ENCODE measurements at places on chromosomes 2 and 18.

- DNase-seq, result no peak
Measured at GRCh38 chr2:179302764-179303571, 38.3 kb upstream of the SESTD1 start.

GRCh38 chr2:86274918-86275275, 62.5 kb downstream of the REEP1 start:
- peak; percentile 25 for DNase-seq

DNA sequence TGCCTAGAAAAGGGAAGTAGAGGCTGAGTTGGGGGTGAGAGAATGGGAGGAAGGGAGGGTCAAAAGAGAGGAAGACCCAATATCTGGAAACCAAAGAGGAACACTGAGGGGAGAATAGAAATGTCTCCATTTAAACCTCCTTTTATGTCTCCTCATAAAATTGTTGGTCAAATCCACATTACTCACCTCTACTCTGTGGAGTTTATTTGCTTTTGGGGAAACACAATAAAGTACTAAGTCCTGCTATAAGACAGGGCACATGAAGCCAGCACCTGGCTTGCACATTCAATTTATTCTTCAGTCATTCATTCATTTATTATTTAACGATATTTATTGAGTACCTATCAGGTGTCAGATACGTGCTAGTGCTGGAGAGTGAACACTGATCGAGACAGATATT, 60.3 kb upstream of the NFE2L2 start:
- no peak for DNase-seq

DNA sequence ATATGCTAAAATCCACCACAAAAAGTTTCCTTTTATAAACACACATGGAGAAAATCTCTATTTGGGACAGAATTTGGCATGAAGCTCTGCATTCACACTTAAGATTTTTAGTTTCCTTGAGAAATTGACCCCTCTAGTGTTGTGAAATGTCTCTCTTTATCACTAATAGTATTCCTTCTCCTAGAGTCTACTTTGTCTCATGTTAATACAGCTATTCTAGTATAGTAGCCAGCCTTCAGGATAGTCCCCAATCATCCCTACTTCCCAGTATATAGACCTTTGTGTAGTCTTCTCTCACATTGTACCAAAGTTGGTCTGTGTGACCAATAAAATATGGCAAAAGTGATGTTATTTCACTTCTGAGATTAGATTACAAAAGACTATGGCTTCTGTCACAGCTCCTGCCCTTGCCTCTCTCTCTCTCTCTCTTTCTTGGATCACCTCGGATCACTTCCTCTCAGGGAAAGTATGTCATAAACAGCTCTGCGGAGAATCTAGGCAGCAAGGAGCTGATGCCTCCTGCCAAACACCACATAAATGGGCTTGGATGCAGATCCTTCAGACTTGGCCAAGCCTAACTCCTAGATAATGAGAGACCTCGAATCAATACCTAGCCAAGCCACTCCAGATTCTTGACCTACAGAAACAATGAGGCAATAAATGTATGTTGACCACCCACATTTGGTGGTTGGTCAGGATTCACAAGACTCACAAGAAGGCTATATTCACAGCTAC, 59.7 kb upstream of the NABP1 start:
- DNase-seq, result no peak

GRCh38 chr2:23280401-23280800, 104.6 kb upstream of the KLHL29 start:
- DNase-seq, result no peak

DNA sequence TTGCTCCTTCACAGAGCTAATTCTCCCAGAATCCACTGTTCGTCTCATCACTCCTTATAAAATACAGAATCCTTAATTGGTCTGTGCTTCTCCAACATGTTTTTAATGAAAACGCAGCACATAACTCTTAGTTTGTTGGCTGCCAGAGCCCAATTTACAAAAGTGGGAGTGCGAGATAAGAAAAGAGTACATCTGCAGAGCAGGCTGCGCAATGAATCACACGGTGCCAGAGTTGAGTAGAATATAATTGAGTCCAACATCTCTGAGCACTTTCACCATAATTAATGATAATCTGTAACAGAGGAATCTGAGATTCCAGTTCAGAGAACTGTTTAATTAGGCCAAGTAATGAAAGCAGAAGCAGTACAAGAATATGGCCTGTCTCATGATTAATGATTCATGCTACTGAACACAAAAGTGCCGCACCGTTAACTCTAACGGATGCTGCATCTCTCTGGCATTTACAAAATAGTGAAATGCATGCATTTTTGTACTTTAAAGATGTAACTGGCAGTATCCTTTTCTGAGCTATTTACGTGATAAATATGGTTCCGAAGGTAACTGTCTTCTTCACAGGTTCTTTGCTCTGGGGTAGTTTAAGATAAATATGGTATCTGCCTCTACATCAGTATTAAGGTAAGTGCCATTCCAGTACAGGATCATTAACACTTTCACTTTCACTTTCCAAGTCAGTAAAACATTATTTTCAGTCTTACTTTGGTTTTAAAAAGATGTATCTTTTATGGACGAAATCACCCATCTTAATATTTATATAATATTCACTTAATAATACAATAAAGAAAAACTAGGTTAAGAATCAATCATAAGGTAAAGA, 785.6 kb downstream of the NR4A2 start:
- no peak for DNase-seq

DNA sequence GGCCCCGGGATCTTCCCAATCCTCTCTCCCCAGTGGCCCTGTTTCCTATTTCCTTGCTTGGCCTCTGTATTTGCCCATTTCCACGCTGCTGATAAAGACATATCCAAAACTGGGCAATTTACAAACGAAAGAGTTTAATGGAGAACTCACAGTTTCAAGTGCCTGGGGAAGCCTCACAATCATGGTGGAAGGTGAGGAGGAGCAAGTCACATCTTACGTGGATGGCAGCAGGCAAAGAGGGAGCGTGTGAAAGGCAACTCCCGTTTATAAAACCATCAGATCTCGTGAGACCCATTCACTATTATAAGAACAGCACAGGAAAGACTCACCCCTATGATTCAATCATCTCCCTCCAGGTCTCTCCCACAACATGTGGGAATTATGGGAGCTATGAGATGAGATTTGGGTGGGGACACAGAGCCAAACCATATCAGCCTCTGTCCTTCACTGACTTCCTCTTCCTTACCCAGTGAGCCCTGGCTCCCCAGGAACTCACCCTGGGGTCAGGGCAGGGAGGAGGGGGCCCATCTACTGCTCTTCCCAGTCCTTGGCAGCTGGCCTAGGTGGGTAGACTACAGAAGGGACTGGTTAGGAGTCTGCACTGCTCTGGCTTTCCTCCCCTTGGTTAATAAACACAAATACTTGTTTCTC, 105.8 kb upstream of the MYCN start:
- DNase-seq, result no peak

GRCh38 chr2:120779781-120780283, 44.2 kb downstream of the GLI2 start:
- peak; percentile 90 for DNase-seq

DNA sequence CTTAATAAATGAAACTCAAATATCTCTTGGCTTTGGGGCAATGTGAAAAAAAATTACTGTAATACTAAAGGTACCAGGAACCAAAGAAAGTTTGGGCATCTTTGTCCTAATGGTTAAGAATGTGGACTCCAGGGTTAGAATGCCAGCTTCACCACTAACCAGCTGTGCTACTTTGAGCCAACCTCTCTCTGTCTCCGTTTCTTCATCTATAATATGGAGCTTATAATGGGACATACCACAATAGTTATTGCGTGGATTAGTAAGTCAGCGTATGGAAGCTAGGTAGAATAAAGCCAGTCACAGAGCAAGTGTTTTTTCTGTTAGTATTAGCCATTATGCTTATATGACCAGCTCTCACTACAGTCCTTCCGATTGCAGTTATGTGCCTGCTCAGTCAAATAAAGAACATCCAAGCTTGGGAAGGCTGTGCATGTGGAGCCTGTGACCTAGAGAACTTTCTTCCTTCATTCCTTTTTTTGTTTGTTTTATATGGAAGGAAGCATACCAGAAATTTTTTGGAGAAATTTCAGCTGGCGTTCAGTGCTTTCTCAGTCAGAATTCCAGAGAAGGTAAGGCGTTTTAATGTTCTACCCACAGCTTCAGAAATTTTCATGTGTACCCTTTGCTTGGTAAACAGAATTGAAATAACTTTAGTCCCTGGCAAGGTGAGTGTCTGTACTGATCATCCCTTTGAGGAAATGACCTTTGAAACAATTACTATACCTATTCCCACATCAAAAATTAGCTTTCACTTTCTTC, 114.0 kb upstream of the RND3 start:
- DNase-seq, result no peak

GRCh38 chr2:237152361-237152760, 66.7 kb downstream of the COPS8 start:
- no peak for DNase-seq

DNA sequence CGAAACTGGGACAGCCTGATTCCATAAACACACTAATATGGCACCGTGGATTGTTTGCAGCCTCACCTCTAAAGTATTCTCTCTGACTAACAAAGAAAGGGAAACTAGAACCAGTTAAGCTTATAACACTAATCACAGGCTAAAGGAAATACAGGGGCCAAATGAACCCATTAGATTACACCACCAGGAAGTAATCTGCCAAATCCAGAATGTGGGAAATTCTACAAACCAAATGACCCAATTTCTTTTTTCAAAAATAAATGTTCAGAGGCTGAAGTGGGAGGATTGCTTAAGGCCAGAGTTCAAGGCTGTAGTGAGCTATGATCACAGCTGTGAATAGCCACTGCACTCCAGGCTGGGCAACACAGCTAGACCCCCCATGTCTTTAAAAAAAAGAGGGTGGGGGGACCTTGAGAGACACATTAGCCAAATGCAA, 1.5 kb upstream of the MPPE1 start:
- DNase-seq, result no peak

DNA sequence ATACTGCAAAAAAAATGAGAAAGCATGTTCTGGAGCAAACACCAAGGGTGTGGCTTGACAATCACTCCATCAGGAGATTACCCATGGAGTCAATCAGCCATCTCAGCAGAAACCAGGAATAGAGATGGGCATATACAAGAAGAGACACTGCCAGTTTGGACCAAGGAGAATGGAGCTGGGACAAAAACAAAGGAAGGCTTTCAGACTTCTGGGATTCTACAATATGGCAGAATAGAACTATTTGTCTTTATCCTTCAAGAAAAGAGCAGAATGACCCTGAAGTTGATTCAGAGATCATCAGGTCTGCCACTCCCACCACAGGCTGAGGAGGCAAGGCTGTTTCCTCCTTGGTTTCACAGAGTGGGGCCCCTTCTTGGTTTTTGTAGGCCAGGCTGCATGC, 48.2 kb upstream of the KIF5C start:
- DNase-seq, result no peak

GRCh38 chr18:79326413-79327198, 69.1 kb upstream of the NFATC1 start:
- no peak for DNase-seq

GRCh38 chr18:9356976-9357375, 22.4 kb downstream of the TWSG1 start:
- no peak for DNase-seq

GRCh38 chr18:9244376-9244775, 90.2 kb upstream of the TWSG1 start:
- DNase-seq, result no peak

- DNase-seq, result no peak
Measured at GRCh38 chr2:65053199-65053598, 3.0 kb upstream of the CEP68 start.

DNA sequence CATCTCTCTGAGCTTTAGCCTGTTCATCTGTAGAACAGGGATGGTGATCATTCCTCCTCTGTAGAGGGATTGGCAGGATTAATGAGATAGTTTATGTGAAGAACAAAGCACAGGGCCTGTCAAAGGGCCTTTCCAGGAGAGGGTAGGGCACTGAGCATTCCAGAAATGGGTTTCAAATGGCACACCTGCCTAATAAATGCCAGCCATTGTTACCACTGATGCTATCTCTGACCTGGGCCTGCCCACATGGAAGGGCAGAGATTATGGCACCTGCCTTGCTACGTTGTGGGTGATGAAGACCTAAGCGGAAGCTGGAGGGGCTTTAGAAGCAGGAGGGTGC, 31.0 kb upstream of the GMPPA start:
- DNase-seq, result no peak

DNA sequence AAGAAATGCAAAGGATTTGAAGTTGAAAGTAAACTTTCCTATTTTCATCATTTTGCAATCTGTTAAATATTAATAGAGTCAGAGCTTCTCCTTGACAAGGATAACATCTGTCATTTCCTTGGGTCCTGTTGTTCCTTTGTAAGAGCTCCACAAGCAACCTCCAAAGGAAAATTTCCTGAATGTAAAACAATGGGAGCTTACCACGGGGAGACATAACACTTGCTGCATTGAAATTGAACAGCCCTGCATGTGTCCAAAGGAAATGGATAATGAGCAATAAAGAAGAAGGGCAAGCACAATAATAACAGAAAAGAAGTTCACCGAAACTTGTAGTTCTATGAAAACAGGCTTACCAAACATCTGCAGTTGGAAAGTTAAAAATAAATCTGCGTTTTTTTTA, 42.0 kb upstream of the SCG2 start:
- DNase-seq, result peak; percentile 2

DNA sequence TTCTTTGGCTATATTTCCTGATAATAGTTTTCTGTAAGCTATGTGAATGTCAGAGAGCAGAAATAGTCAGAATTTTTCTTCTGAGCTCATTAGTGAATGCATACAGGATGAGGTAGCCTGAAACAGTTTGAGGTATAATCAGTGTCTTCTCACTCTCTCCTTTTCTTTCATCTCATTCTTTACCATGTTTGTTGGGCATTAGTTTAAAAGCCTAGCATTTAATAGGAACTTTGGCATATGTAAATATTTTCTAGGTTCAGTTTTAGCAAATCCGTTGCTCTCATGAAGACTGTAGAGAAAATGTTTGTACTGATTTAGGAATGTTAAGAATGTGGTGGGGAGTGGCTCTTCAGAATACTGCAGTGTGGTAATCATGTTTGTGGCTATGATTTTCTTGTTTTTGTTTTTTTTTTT, 119.4 kb downstream of the PARD3B start:
- DNase-seq, result no peak

DNA sequence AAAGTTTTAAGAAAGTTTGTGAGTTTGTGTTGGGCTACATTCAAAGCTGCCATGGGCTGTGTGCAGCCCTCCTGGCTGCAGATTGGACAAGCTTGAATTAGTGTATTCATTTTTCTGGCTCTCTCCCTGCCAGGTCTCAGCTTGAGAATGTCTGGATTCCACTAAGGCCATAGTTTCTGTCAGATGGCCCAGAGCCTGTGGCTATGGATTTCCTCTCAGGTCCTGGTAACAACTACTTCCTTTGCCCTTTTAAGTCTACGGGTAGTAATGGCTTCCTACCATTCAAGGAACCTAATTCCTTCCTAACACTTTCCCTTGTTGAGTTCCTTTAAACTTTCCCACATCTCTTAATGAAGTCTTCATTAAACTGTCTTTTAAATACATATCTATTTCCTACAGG, 24.3 kb upstream of the PSMD14 start:
- DNase-seq, result no peak

Measured in NCI-H524 (cell line).